ENCODE measurements at places on chromosomes 16 and 17. TPM values are rescaled to one million over a fixed set of nuclear protein-coding genes. Genes with fewer than 3 reads are reported as not detected.

DNA sequence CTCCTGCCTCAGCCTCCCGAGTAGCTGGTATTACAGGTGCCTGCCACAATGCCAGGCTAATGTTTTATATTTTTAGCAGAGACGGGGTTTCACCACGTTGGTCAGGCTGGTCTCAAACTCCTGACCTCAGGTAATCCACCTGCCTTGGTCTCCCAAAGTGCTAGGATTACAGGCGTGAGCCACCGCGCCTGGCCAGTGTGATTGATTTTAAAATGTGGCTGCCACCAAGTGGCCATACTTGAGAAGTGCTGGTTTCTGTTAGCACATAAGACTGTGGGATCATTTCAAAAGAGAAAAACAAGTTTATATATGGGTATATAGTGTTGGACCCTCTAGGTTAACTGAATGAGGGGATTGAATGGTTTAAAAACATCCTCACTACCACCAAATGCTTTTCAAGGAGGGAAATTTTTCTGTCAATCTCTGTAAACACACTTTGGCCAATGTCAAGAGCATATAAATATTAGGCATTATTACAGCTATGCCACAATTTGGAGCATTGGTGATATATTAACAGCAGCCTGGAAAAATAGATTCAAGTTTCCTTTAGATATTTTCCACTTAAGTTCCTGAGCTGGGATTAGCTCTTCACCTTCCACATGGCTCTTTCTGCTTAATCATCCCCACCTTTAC, 13.5 kb upstream of the DHRS13 start:
- DNase-seq: no peak

DNA sequence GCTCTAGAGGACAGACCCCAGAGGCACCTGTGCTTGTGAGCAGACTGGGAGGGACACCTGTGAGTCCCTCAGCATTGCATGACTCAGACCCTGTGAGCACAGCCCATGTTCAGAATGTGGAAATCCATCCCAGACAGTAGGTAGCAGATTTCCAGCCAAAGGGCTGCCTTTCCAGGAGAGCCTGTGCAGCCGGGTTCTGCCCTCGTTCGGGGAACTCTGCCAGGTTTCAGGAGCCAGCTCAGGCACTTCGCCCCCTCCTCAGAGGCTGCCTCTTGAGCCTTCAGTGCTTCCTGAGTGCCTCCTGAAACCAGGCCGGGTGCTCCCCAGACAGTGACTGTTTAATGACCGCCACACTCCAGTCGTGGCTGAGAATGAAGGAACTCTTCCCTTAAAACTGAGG, 23.3 kb upstream of the SDR42E2 start:
- DNase-seq: no peak

Gene ADAD2
- not detected for total RNA-seq

Gene DNAH3
- not detected for total RNA-seq
